ENCODE measurements at places on chromosomes 2 and 18.

GRCh38 chr2:190405995-190406394, 2.2 kb upstream of the MFSD6 start:
- DNase-seq, result no peak

DNA sequence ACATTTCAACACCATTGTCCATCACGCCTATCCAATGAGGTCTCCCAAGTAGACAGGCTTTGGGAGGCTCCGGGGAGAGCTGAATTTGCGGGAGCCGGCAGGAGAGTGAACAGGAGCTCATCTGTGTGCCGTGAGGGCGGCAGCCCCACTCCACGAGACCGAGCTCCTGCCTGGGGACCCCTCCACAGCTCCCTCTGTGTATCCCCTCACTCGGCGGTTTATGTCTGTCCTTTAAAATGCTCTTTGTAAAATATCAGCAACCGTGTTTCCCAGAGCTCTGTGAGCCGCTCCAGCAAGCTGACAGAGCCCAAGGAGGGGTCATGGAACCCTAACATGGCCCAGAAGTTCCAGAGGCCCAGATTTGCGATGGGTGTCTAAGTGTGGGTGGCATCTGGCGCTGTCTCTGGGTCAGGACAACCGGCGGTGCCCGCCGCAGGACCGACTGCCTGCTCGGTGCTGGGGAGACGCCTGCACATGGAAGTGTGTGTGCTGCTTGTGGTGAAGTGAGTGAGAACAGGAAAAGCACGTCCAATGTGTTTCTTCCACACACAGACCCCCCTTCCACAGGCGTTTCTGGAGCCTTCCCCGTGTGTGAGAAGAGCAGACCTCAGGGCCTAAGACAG, 34.8 kb downstream of the SLC66A2 start:
- DNase-seq, result no peak

DNA sequence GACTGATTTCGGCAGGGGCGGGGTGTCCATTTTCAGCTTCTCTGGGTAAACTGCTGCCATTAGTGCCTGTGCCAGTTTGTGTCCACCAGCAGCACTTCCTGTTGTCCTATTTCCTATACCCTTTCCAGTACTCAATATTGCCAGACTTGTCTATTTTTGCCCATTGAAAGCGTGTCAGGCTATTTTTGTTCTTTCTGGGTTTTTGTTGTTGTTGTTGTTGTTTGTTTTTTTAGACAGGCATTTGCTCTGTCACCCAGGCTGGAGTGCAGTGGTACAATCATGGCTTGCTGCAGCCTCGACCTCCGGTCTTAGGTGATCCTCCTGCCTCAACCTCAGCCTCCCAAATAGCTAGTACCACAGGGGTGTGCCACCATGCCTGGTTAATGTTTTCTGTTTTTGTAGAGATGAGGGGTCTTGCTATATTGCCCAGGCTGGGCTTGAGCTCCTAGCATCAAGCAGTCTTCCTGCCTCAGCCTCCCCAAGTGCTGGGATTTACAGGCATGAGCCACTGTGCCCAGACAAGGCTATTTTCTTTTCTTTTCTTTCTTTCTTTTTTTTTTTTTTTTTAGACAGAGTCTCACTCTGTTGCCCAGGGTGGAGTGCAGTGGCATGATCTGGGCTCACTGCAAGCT, 8.5 kb downstream of the PRELID3A start:
- no peak for DNase-seq

DNA sequence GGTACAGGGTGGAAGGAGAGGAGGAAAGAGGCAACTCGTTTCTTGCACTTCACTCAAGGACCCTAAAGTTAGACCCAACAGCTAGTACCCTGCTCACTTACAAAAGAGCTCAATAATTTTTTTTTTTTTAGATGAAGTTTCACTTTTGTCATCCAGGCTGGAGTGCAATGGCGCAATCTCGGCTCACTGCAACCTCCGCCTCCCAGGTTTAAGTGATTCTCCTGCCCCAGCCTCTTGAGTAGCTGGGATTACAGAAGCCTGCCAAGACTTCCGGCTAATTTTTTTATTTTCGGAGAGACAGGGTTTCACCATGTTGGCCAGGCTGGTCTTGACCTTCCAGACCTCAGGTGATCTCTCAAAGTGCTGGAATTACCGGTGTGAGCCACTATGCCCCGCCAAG, 4.1 kb downstream of the ASB3 start:
- no peak for DNase-seq

- DNase-seq, result no peak
Measured at GRCh38 chr2:163802284-163802683, 66.5 kb upstream of the FIGN start.

- DNase-seq, result peak; percentile 56
Measured at GRCh38 chr2:214103276-214104001, 307.4 kb upstream of the VWC2L start.

DNA sequence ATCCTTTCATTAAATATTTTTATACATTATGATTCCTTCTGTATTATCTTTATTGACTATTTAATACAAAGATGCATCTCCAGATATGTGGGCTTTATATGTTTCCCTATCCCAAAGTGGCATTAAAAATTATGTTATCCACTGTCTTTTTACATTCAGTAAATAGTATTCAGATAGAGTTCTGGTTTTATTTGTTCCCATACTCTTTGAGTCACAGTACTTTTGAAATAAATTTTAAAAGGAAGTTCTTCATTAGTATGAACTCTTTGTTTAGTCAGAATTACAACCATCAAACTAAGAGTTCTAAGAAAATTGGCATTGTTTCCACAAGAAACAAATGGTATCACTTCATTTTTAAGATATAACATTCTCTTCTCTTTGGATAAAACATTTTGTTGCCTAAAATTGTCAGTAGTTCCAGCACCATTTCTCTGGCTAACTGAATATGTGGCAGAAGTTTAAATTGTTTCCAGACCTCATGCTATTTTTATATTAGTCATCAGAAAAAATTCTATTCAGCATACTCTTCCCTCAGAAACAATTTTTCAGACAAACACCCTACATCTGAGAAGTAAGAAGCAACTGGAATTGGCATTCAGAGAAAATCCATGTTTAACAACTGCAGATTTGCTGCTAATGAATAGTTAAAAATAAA, 88.5 kb upstream of the COL5A2 start:
- DNase-seq, result no peak

DNA sequence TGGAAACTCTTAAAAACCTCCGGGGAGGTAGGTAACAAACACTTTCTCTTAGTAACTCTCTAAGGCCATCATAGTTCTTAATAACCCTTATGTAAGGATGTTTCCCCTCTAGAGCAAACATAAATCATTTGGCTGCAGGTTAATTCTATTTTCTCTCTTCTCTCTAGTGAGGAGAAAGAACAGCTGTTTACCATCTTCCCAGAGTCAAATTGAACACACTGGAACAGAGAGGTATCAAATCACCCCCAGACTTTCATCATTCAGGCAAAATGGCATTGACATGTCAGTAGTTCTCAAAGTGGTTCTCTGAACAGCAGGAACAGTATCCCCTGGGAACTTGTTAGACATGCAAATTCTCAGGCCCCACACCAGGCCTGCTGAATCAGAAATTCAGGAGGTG, 240.7 kb downstream of the MEIS1 start:
- no peak for DNase-seq

GRCh38 chr2:172456002-172456401, 28.6 kb downstream of the ITGA6 start:
- DNase-seq, result no peak

DNA sequence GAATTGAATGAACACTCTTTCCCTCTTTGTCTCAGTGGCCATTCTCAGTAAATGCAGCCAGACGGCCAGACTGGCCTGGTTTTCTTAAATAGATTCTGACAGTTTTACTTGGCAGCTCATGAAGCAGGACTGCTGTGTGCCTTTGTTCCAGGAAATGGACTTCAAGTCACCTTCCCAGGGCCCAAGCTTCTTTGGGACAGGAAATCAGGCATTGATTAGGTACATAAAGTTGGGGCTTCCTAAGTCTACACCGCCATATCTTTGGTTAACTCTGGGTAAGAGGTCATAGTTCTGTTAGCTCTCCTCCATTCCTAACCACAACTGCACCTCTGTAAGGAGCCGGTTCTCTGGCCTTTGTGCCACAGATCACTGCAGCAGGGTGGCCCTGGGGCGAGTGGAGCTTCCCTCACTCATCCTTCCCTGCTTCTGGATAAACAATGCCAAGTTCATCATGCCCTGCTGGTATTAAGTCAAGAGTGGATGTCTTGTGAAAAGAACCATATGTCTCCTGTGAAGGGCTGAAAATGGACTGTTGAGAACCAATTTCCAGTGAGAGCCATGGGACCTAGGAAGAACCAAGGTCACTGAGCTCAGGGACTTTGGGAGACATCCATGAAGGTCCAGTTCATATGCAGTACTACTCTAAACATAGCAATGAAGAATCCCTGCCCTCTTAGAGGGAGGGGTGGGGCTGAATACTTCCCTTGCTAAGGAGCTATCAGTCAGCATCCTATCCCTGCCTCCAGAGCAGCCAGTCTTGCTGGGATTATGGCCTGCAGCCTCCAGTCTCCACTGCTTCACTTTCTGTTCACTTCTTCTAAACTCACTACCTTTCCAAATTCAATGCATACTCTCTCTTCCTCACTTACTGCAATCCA, 122.6 kb upstream of the XPO1 start:
- DNase-seq, result no peak

DNA sequence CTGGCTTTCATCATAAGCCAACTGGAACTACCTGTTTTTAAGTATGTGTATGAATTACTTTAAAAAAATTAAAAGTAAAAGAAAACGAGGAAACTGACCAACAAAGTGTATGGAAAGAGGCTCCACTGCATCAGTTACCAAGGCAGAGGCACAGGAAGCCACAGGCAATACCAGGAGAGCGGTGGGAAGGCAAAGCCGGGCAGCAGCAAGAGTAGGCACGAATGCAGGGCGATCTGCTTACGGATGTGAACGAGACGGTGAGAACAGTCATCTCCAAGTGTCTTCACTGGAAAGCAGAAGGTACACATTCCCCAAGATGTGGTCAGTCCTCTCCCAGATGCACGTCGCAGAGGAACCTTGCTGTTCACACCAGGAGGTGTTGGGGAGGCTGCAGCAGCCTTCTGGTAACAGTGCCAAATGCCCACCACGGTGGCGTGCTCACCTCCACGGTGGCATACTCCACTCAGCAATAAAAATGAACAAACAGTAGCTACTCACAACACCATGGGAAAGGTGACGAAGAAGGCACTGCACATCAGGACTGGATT, 43.1 kb downstream of the HS6ST1 start:
- DNase-seq, result no peak

DNA sequence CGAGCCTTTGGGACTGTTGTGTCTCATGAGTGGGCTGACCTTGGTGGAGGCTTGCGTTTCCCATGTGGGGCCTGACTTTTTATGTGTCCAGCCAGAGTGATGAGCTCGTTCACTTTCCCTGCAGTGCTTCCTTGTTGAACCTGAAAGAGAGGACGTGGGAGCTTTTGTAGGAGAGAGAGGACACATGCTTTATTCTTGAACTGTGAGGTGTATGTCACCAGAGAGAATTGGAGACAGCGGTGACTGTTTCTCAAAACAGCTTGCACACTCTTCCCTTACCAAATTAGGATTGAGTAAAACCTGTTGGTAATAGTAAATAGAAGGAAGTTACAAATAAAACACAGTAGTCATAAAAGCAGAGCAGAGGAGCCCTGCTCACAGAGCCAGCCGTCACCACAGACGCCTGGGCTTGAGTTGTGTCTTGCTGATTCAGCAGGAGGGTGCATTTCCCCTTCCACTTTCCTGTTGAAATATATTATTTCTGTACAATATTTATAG, 60.7 kb downstream of the INPP4A start:
- DNase-seq, result no peak

DNA sequence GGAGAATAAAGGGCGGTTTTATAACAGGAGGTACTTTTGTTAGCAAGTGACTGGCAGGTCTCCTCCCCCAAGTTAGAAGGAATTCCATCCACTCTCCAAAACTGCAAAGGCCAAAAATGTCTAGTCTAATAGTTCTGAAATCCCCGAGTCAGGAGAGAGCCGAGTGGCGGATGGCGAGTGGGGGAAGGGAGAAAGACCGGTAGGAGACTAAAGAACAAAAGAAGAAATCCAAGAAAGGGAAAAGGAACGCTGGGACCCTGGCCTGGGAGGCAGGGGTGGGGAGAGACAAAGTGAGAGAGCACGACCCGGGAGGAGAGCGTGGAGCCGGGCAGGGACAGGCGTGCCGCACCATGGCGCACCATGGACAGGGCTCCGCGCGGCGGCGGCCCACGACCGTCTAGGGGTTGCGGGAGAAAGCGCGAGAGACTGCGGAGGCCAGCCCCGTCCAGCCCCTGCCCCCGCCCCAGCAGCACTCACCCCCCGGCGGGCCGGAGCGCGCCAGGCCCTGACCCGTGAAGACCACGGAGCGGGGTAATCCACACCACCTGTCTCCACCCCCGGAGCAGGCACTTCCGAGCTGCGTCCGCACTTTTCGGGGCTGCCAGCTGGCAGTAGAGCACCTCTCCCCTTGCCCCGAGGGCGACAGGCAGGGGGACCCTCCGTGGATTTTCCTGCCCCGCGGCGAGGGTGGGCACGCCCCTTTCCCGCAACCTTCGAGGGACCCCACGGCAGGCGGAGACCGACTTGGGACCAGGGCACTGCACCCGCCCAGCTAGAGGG, 1.6 kb downstream of the CDH2 start:
- no peak for DNase-seq

DNA sequence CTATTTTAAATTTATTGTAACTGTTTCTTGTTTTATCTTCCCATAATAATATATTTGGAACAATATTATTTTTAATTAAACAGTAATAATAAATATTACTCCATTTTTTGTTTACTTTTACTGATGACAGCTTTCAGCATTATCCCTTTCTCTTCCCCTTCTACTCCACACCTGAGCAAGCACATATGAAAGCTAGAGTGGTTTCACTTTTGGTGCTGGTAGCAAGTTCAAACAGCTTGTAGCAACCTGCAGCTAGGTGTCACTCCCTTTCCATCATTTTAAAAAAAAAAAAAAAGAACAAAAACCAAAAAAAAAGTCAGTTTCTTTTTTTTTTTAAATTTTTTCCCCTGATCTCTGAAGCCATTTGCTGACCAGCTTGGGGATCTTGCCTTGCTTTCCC, 801.8 kb downstream of the CCDC85A start:
- DNase-seq, result no peak

DNA sequence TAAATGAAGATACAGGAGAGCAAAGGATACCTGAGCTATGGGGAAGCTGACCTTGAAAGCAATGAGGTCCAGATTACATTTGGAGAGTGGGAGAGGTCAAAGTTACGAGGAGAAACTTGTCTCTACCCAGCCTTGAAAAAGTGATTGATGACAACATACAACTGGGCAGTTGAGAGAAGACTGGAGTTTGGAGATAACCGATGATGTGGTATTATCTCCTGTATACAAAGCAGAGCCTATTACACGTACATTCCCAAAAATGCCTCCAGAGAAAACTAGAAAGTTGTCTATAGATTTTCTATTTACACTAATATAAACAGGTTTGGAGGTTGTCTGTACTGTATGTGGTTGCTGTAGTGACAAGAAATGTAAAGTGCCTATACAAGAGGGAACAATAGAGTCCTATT, 28.3 kb downstream of the ARL5A start:
- DNase-seq, result no peak

GRCh38 chr2:240392084-240392947, 43.1 kb upstream of the GPC1 start:
- DNase-seq, result no peak

DNA sequence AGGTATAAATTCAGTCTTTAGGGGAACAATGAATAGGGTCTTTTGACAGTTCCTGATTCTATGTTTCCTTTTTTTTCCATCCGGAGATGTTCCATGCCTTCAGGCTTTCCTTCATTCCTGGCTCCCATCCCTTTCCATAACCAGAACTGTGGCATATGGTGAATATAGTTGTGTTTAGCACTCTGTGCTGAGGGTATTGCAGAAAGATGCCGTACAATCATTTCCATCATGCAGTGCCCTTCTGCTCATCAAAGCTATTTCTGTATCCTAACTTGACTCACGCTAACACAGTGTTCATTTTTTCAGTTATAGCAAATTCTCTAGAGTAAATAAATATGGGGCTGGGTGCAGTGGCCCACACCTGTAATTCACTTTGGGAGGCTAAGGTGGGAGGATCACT, 131.9 kb upstream of the EML6 start:
- DNase-seq, result no peak
